Stimulated activated CD4-positive, alpha-beta T cell treated with anti-CD3 and anti-CD28 coated beads, TNF-alpha, amount 100 ng/mL, for 48 hours (primary cell): ENCODE measurements at places on chromosomes 2 and 18.

DNA sequence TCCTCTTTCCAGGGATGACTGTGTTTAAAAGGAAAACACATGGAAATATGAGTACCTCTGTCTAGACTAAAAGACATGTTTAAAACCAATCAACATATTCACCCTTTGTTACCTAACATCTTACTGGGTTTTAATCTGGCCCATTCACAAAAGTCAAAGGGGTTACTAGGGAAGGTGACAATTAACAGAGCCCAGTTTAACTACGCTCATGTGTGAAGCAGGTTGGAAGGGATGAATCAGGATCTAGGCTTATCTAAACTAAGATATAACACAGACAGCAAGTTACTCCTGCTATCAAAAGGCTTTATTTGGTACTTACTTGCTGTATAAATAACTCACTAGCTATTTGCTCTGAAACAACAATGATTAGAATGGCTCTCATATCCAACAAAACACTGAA is 337.0 kb downstream of the NCKAP5 start:
- DNase-seq, result no peak

- no peak for DNase-seq
These were observed 1.5 kb upstream of the GPBAR1 start for GRCh38 chr2:218259099-218259961.

DNA sequence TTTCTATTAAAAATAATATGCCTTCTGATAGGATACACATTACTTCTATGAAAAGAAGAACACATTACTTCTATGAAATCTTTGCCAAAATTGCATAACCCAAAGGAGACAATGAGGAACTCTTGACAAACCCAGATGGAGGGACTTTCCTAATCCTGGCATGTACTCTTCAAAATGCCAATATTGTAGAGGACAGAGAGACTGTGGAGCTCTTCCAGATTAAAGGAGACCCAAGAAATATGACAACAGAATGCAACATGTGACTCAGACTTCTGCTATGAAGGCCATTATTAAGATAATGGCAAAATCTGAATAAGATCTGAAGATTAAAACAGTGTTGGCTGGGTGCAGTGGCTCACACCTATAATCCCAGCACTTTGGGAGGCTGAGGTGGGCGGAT is 22.2 kb downstream of the SOWAHC start:
- no peak for DNase-seq

DNA sequence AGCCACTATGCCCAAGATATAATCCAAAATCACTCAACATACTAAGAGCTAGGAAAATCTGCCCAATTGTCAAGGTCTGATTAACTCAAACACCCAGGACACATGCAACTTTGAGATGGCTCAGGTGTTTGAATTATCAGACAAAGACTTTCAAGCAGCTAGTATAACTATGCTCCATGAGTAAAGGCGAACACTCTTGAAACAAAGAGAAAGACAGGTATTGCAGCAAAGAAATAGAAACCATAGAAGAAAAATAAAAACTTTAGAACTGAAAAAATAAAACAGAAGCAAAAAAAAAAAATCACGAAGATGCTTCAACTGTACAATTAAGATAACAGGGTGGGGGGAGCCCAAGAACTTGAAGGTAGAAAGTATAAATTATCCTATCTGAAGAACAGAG is 214.2 kb downstream of the EIPR1 start:
- DNase-seq, result no peak

- no peak for DNase-seq
These were observed 113.9 kb downstream of the HDAC4 start for GRCh38 chr2:239286901-239287300.

DNA sequence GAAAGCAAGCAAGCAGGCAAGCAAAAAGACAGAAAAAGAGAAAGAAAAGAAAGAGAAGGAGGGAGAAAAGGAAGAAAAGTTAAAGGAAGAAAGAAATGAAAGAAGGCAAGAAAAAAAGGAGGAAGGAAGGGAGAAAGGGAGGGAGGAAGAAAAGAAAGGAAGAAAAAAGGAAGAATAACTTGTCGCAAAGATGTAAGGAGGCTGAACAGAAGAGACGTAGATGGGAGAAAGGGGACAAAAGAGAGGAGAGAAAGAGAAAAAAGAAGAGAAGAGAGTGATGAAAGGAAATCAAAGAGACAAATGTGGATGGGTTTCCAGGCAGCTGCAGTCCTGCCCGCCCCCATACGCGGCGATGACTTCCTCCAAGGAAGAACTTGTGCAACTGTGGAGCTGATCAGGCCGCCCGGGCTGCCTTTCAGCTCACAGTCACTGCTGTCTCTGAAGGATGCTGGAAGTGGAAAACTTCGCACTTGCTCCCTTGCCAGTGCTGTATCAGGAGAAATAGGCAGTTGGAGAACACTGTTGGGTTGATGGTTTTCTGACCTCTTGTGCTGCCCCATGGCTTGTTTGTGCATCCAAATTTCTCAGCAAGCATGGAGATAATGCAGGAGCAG is 52.9 kb downstream of the TRIB2 start:
- no peak for DNase-seq

DNA sequence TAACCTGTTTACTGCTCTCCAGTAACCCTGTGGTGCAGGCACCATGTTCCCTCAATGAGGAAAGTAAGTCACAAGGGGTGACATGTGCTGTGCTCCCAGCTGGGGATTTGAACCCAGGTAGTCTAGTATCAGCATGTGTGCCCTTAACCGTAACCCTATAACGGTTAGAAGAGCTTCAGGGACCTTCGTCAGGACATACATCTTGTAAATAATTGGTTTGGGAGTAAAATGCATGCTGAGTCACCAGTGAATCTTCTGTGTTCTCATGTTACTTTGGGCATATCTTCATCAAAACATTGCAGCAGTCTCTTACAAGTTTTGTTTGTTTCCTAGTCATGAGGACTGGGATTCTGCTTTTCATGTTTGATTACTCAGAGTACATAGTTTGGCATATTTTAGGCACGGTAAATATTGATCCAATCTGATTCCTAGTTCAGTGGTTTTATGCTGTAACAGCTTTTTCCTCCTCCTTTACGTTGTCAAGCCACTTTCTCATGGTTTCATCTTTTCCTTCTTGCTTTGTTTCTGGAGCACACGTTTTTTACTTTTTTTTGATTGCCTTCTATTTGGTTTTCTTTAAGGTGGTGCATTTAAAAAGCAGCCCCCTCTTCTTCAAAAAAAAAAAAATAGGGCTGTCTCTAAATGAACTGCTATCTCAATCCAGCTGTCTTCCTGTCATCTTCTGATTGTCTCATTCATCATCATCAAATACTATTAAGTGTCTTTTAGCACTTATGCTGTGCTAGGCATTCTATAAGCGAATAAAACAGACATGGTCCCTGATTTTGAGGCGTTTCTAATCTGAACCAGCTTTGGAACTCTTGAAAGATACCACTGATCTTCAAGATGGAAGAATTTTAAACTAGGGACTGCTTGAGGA is 50.4 kb downstream of the CLIP4 start:
- DNase-seq, result no peak

DNA sequence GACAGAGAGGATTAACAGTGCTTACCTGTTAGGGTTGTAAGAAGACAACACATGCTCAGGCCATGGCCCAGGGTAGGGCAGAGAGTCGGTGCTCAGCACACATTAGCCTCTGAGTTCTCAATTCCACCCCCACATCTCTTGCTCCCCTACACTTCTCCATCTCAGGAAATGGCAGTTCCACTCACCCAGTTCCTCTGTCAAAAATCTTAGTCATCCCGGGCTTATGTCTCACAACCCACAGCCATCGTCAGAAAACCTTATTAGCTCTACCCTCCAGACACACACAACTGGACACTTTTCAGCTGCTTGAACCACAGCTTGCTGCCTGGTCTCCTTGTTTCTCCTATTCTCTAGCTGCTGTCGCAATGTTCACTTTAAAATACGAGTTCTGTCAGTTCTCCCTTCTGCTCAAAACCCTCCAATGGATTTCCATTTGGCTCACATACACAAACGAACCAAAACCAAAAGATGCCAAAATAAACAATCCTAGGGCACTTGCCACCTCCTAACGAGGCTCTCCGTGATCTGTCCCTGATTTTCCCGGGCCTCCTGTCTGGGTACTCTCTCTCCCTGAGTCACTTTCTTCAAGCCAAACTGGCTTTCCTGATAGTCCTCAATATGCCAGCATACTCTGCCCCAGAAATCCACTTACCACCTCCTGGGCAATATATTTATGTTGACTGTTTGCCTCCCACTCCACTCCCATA is 89.7 kb downstream of the KCTD1 start:
- DNase-seq, result no peak

GRCh38 chr2:15708865-15709820 is 117.5 kb downstream of the DDX1 start:
- no peak for DNase-seq

DNA sequence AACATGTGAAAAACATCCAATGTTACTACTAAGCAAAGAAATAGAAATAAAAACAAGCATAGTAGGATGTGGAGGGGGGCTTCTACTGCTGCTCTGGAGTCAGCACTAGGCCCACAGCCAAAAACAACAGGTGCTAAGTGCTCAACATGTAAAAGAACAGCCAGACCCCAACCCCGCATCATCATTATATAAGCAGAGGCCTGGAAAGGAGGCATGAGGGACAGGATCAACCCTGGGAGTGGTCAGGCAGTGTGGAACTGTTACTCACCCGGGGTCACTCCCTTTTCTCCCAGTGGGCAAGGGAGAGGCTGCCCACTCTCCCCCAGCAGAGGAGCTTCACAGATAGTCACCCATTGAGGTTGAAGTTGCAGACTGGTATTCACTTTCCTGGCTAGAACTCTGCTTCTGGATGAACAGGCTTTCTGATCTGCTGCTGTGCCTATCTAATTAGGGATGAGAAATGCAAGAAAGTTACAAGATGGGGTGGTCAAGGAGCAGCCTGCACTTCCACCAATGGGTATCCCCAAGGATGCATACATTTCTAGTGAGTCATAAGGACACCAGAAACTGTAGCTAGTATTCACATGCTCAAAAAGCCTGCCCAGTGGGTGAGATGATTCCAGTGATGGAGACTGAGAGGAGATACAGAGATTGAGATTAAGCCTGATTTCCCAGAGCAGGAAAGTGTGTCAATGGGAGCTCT is 480.1 kb upstream of the TCF4 start:
- no peak for DNase-seq

GRCh38 chr2:13681936-13682335 is 950.6 kb upstream of the LRATD1 start:
- no peak for DNase-seq

- no peak for DNase-seq
These were observed 39.6 kb downstream of the KCTD18 start for GRCh38 chr2:200470230-200470629.

GRCh38 chr2:8431446-8432125 is 250.3 kb upstream of the ID2 start:
- DNase-seq, result no peak

GRCh38 chr2:124953921-124954320 is 928.8 kb downstream of the CNTNAP5 start:
- DNase-seq, result no peak

DNA sequence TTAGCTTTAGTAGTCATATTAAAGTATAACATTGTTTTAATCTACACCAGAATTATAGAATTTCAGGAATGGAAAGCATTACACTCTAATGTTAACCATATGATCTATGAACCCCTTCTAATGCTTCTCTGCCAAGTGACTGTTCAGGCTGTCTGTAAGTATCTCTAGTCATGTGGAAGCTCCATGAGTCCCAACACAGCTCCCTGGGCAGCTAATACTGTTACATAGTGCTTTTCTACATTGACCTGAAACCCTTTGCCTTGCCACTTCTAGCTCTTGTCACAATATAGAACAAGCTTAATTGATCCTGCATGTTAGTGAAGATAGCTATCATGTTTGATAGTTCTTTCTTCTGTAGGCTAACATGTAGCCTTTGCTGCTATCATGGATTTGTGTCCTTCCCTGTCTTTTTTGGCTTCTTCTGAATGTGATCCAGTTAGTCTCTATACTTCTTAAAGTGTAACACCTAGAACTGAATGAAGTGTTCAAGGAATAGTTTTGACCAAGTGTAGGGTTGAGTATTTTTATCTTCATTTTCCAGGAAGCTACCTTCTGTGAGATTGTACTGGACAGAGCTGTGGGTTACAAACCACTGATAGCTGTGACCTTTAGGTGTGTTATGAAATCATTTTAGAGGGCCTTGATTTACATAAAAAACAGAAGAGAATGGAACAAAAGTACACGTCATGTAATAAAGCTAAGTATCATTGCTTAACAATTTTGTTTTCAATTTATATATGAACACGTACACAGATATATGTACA is 23.7 kb downstream of the BABAM2 start:
- DNase-seq, result no peak

GRCh38 chr2:126907671-126908070 is 9.0 kb downstream of the TEX51 start:
- DNase-seq, result no peak

- no peak for DNase-seq
These were observed 22.6 kb downstream of the ANXA4 start for GRCh38 chr2:69764286-69765095.

- DNase-seq, result no peak
These were observed 85.3 kb downstream of the PIEZO2 start for GRCh38 chr18:11064106-11064505.

DNA sequence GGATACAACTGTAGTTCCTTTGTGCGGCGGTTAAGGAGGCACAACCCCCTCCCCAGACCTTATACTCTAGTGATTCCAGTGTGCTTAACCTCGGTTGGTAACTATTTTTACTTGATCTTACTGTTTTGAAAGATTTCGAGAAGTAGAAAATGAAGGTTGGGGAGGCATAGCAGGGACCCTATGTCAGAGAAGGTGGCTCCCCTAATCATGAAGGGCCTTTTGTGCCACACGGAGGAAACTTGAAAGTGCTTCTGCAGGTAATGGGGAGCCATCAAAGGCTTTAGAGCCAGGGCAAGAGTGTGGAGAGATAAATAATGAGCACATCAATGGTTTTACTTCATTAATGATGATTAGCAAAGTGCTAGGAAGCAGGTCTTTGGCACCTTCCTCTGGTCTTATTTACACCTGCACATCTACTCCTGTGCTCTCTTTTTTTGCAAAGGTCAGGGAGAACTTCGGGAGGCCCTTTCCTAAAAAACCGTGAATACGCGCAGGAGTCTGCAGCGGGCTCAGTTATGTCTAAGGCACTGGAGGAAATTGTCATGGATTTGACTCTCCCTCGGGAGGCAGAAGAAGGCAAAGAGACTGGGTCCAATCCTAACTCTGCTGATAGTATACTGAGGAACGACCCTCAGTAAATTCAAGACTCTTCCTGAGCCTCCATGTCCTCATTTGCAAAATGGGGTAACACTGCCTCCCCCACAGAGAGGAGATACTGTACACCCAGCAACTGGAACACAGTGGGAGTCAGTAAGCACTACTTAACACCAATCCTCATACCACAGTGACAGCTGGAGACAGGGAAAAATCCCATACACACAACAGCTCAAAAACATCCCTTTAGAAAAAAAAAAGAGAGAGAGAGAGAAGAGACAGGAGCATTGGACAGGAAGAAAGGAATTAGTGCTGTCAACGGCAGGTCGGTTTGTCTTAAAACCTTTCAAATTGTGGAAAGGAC is 81.6 kb downstream of the DDX1 start:
- no peak for DNase-seq

- DNase-seq, result no peak
These were observed 69.1 kb downstream of the UXS1 start for GRCh38 chr2:106124905-106125549.

GRCh38 chr18:53639687-53640086 is 584.8 kb downstream of the MBD2 start:
- no peak for DNase-seq

GRCh38 chr18:22840606-22841144 is 92.5 kb upstream of the RBBP8 start:
- no peak for DNase-seq
